ENCODE measurements at places on chromosomes 7 and 10. TPM values are rescaled to one million over a fixed set of nuclear protein-coding genes. Genes with fewer than 3 reads are reported as not detected.

GRCh38 chr7:64558781-64559180, 4.1 kb downstream of the ZNF680 start:
- peak overlapping the region; percentile 64 for H3K27ac ChIP-seq
- H3K4me1 ChIP-seq, result peaks cover 35% of the 10 kb centered on the region
- DNase-seq, result no peak
- no peaks in the 10 kb centered on the region for H3K27me3 ChIP-seq
- H3K36me3 ChIP-seq, result no peaks in the 10 kb centered on the region

DNA sequence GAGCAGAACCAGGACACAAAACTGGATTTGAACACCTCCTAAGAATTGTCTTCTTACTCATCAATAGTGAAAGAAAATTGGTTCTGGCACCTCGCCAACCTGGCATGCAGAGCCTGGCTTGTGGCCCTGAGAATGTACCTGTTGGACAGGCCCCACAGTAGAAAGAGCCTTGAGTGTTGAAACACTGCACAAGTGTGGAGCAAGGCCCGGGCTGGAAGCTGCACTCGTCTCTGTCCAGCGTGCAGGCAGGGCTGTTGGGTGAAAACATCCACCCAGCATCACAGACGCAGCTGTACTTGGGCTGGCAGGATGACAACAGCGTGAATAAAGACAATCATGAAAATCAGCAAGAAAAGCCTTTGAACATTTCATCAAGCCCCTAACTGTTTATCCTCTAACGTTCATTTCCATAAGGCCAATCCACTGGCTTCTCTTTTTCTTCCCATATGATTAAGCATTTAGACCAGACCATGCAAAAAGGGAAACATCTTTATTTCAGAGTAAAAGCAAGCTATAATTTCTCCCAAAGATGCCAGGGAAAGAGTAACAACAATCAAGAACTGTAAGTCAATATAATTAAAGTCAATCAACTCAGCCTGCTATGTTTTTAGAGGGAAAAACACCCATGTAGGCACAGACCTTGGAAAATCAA, 15.6 kb downstream of the CUBN start:
- no peaks in the 10 kb centered on the region for H3K36me3 ChIP-seq
- DNase-seq, result no peak
- H3K27ac ChIP-seq, result no peak overlapping the region
- no peaks in the 10 kb centered on the region for H3K27me3 ChIP-seq
- H3K4me1 ChIP-seq, result no peaks in the 10 kb centered on the region
- no peak overlapping the region for H3K4me3 ChIP-seq

- DNase-seq, result peak; percentile 61
- H3K27me3 ChIP-seq, result no peaks in the 10 kb centered on the region
- H3K4me3 ChIP-seq, result no peak overlapping the region
- no peaks in the 10 kb centered on the region for H3K4me1 ChIP-seq
Observed at GRCh38 chr10:128739930-128740329, 613.7 kb upstream of the MKI67 start.

GRCh38 chr10:32931593-32931992, 26.4 kb downstream of the ITGB1 start:
- no peak overlapping the region for H3K4me3 ChIP-seq
- H3K4me1 ChIP-seq, result peaks cover 2% of the 10 kb centered on the region
- DNase-seq, result no peak
- no peak overlapping the region for H3K27ac ChIP-seq
- H3K36me3 ChIP-seq, result peaks cover 34% of the 10 kb centered on the region
- no peaks in the 10 kb centered on the region for H3K27me3 ChIP-seq

- H3K27me3 ChIP-seq, result no peaks in the 10 kb centered on the region
- H3K4me1 ChIP-seq, result no peaks in the 10 kb centered on the region
- H3K27ac ChIP-seq, result no peak overlapping the region
- H3K4me3 ChIP-seq, result no peak overlapping the region
Observed at GRCh38 chr7:57201021-57201894, 69.0 kb upstream of the ZNF479 start.

DNA sequence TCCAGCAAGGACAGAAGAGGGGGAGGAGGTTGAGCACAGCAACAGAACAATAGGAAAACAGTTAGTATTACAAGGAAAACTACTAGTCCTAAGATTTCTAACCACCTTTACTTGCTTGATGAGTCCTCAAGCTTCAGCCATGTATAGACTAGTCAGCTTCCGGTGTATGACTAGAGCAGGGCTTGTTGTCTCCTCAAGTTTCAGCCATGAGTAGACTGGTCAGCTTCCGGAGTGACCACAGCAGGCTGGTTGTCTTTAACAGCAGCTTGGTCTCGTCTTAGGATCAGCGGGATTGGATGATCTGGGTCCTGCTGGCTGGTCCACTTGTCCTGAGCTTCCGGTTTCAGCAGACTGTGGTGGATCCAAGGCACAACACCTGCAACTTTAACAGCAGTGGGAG, 10.6 kb upstream of the ZNF239 start:
- no peaks in the 10 kb centered on the region for H3K4me1 ChIP-seq
- no peak overlapping the region for H3K4me3 ChIP-seq
- no peak overlapping the region for H3K27ac ChIP-seq
- no peaks in the 10 kb centered on the region for H3K36me3 ChIP-seq

- H3K27me3 ChIP-seq, result no peaks in the 10 kb centered on the region
- H3K4me1 ChIP-seq, result 0 out of 2 replicates have a peak, but pooled peaks cover 5% of the 10 kb centered on the region
Observed at GRCh38 chr10:23293145-23293724, 51.4 kb downstream of the C10orf67 start.

DNA sequence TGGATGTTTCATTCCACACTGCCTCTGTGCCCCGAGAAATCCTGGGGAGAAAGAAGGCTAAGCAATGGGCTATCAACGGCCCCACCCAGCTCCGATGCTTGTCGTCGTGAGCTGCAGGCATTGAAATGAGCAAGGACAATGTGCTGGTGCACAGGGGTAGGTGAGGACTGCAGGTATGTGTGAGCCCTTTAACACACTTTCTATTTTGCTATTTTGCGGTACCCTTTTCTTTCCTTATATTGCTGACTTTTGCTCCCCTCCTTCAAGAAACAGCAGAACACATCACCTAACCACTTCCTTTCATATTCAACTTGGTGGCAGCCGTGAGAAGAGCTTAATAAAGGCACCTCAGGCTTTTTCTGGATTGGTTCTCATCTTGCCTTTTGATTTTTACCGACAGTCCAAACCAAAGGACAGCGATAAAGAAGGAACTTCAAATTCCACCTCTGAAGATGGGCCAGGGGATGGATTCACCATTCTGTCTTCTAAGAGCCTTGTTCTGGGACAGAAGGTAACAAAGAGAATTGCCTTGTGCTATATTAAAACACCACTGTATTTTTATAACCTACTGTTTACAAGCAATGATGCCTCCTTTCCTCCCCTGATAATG, 39.2 kb downstream of the AIFM2 start:
- DNase-seq, result no peak
- no peak overlapping the region for H3K27ac ChIP-seq
- H3K4me3 ChIP-seq, result no peak overlapping the region

The SLC39A12 gene
- not detected for total RNA-seq

The GSTO2 gene
- 30.7 TPM for total RNA-seq
